ENCODE measurements at places on chromosomes 16 and 17.

GRCh38 chr17:70022175-70022574, 52.9 kb upstream of the KCNJ16 start:
- DNase-seq = no peak

GRCh38 chr16:30574678-30575077, 3.2 kb upstream of the ZNF688 start:
- no peak for DNase-seq

GRCh38 chr16:89103156-89103555, 9.5 kb downstream of the ACSF3 start:
- DNase-seq = no peak

GRCh38 chr17:68248891-68249290, 1.0 kb downstream of the AMZ2 start:
- no peak for DNase-seq

- no peak for DNase-seq
These were observed 15.3 kb downstream of the MLYCD start for GRCh38 chr16:83914091-83914710.

DNA sequence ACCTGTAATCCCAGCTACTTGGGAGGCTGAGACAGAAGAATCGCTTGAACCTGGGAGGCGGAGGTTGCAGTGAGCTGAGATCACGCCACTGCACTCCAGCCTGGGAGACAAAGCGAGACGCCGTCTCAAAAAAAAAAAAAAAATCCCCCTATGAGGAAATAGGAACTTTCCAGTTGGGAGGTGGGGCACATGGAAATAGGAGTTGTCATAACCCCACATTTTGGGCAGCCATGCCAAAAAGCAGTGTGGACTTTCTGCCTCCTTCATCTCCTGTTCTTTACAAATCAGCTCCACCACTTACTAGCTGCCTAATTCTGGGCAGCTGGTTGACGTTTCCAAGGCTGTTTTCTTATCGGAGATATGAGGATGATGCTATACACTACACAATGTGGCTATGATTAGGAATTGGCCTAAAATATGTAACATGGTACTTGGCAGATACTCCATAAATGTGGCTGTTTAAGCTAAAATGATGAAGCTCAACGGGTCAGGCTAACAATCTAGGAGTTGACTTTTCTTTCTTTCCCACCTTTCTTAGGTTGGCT, 21.5 kb upstream of the CCL5 start:
- no peak for DNase-seq

DNA sequence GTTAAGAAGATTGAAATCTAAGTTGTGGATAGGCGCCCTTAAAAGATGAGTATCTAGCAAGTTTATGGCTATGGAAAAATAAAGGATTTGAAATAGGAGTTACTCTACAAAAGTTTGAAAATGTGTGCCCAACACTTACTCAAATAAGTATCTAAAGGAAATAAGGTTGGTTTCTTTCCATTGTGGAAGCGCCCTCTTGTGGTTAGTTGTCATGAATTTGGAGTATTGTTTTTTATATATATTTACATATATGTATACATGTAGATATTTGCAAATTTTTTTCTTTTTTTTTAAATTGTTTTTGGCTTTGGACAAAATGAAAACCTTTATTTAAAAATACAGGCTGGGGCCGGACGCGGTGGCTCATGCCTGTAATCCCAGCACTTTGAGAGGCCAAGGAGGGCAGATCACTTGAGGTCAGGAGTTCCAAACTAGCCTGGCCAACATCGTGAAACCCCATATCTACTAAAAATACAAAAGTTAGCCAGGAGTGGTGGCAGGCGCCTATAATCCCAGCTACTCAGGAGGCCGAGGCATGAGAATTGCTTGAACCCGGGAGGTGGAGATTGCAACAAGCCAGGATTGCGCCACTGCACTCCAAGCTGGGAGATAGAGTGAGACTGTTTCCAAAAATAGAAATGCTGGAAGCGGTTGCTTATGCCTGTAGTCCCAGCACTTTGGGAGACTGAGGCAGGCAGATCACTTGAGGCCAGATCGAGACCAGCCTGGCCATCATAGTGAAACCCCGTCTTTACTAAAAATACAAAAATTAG, 24.0 kb upstream of the VPS4A start:
- no peak for DNase-seq

- no peak for DNase-seq
These were observed 17.8 kb upstream of the TOB1 start for GRCh38 chr17:50883850-50884438.

GRCh38 chr16:27374804-27375425, 27.1 kb upstream of the IL21R start:
- no peak for DNase-seq

- DNase-seq = no peak
These were observed 10.7 kb downstream of the BAIAP2 start for GRCh38 chr17:81045590-81046095.

- no peak for DNase-seq
These were observed 1.4 kb downstream of the TRAF4 start for GRCh38 chr17:28744972-28745785.

DNA sequence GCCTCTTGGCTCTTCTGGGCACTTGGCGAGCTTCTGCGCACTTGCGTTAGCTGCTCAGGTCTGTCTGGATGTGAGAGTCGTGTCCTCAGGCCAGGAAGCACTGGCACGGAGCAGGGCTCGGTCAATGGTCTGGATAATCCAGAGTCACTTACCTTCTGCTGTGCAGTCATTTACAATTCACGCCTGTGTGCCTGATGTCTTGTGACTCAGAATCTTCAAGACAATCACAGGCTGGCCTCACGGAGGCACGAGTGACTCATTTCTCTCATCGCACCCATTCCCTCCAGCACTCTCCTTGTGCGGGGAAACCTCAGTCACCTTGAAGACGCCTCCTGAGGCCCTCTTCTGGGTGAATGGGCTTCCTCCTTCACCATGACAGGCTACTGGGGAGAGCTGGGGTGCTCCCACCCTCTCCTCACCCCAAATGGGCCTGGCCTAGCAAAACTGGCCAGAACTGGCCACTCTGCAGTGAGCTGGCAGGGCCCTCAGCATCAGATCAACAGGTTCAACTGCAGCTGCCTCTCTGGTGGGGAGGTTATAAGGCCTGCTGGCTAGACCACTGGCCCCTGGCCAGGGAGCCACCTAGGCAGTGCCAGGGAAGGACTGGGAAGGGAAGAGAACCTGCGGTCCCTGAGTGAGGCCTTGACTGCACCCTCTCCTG, 1.9 kb upstream of the CAPN15 start:
- DNase-seq = no peak

- no peak for DNase-seq
These were observed 10.8 kb downstream of the TMEM235 start for GRCh38 chr17:78242024-78242742.

GRCh38 chr17:29570521-29570920, 2.0 kb downstream of the TP53I13 start:
- no peak for DNase-seq

- no peak for DNase-seq
These were observed 64.4 kb downstream of the MAP2K6 start for GRCh38 chr17:69478916-69479315.

DNA sequence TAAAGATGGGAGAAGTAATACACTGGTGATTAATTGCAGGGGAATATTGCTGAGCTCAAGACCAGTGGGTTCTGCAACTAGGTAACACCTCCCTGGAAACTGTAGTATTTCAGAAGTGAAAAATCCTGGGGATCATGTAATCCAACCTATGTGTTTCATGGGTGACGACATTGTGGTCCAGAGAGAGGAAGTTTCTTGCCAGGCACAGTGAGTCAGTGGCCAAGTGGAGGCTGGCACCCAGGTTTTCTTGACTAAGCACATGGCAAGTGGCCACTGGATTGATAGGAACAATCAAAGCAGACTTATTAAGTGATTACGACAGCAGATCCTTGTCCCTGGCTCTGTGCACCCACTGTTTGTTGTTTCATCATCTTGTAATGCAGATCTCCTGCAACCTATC, 14.6 kb upstream of the CIITA start:
- DNase-seq = no peak

DNA sequence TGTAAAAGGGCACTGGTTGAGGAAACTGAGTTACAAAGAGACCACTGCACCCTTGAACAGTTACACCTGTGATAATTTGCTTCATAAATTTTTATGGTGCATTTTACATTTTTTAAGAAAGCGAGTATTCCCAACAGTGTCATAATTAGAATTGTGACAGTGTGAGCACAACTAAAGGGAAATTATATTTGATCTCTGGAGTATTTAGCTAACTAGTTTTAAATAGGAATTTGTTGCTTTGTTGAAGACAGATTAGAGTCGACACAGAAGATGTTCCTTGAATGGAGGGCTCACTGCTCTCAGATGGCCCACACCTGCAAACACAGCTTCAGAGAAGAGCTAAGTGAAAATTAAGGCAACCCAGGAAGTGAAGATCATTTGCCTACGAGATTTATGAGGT, 555.0 kb upstream of the GOT2 start:
- no peak for DNase-seq

DNA sequence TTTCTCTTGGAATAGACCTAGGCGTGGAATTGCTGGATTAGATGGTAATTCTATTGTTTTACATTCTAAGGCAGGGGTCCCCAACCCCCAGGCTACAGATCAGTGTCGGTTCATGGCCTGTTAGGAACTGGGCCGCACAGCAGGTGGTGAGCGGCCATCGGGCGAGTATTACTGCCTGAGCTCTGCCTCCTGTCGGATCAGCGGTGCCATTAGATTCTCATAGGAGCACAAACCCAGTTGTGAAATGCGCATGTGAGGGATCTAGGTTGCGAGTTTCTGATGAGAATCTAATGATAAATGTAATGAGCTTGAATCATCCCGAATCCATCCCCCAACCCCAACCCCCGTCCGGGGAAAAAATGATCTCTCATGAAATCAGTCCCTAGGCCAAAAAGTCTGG, 23.0 kb downstream of the NLRC5 start:
- DNase-seq = no peak

DNA sequence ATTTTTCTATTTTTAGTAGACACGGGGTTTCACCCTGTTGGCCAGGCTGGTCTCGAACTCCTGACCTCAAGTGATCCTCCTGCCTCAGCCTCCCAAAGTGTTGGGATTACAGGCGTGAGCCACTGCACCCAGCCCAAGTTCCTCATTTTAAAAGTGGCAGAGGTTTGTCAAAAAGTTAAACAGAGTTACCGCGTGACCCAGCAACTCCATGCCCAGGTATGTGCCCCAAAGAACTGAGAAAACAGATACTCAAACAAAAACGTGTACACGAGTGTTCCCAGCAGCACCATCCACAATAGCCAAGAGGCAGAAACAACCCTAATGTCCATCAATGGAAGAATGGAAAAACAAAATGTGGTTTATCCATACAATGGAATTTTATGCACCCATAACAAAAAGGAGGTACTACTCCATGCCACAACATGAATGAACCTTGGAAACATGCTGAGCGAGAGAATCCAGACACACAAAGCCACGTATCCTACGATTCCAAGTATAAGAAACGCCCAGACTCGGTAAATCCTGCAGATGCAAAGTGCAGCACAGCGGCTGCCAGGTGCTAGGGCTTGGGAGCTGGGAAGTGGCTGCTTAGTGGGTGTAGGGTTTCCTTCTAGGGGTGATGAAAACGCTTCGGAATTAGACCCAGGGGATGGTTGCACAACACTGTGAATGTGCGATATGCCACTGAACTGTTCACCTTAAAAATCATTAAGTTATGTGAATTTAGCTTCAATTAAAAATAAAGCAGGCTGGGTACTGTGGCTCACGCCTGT, 24.8 kb downstream of the ADCY9 start:
- DNase-seq = no peak

DNA sequence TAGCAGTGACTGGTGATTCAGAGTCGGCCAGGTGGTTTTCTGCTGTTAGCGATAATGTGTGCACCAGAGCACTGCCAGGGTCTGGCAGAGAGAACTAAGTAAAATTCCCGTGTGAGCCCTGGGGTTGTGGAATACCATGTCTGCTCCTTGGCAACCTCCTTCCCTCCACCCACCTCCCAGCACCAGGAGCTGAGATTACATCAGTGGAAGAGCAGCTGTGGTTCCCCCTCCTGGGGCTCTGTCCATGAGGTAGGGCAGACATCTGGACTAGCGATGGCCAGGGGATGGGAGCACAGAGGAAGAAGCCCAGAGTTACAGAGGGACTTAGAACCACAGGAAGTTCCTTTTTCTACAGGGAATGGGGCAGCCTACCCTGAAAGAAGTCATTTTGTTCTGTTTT, 15.8 kb downstream of the CLEC10A start:
- DNase-seq = no peak
